ENCODE measurements at places on chromosomes 7 and 10. TPM values are rescaled to one million over a fixed set of nuclear protein-coding genes. Genes with fewer than 3 reads are reported as not detected.

Gene SPAM1
- total RNA-seq = not detected

Gene PSPH
- 6.8 TPM for total RNA-seq

Gene CDHR1
- total RNA-seq = not detected

Gene PITX3
- total RNA-seq = 0.36 TPM

Gene OR13A1
- not detected for total RNA-seq

Gene SFTPD
- total RNA-seq = not detected

Gene C10orf62
- total RNA-seq = not detected

GRCh38 chr7:28069807-28070206 is 110.8 kb downstream of the JAZF1 start:
- DNase-seq = no peak

GRCh38 chr10:76544789-76545188 is 1092.8 kb downstream of the KCNMA1 start:
- no peak for DNase-seq

DNA sequence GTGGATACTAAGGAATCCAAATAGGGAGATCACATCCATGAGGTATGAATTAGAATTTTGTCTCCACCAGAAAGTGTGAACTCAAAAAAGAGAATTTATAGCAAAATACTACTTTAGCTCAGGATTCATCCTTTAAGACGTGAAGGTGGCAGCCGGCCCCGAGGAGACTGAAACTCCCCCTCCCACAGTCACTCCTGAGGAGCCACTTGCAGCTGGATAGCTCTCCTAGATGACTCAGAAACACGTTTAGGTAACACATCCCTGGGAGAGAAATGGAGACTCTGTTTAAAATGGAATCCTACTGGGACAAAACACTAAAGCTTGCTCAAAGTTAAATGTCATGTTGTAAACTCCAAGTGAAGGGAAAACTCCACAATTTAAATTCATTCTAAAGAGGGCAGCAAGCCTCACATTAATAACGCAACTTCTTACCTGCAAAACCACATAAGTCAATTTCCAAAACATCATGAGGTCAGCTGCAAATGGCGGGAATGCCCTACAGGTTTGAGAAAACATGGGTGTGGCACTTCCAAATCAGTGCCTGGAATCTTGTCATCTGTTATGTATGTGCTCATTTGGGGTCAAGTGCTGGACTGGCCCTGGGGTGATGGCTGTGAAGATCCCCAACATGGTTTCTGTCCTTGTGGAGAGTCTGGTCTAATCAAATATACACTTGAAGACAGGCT is 46.2 kb downstream of the ICA1 start:
- DNase-seq = no peak

GRCh38 chr7:98826387-98826786 is 43.4 kb downstream of the TMEM130 start:
- DNase-seq = no peak

DNA sequence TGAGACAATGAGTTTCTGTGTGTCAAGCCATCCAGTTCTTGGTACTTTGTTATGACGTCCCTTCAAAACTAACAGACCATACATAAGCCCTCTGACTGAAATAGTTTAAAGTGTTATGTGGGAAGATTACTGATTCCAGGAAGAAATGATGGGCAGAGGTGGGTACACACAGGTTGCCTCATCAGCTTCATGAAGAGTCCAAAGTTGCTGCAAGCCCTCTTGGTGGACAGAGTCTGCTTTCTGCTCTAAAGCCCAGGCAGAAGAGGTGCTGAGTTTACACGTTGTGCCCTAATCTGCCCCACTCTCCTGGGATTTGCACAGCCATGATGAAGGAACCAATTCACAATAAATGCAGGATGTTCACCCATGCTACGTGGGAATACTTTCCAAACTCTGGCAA is 187.4 kb downstream of the PARD3 start:
- DNase-seq = no peak

- DNase-seq = no peak
These were observed 41.1 kb upstream of the CABCOCO1 start for GRCh38 chr10:61621605-61622051.

DNA sequence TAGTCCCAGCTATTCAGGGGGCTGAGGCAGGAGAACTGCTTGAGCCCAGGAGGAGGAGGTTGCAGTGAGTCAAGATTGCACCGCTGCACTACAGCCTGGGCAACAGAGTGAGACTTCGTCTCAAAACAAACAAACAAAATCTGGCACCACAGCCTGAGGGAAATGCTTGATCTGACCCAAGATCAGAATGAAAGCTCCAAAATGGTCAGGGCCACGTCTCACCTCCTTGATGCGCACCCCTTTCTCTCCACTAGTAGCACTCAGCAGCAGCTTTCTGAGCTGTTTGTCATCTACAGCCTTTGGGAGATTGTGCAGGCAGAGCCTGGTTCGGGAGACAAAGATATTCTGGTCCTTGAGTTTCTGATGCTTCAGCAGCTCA is 22.7 kb downstream of the RBM28 start:
- no peak for DNase-seq

DNA sequence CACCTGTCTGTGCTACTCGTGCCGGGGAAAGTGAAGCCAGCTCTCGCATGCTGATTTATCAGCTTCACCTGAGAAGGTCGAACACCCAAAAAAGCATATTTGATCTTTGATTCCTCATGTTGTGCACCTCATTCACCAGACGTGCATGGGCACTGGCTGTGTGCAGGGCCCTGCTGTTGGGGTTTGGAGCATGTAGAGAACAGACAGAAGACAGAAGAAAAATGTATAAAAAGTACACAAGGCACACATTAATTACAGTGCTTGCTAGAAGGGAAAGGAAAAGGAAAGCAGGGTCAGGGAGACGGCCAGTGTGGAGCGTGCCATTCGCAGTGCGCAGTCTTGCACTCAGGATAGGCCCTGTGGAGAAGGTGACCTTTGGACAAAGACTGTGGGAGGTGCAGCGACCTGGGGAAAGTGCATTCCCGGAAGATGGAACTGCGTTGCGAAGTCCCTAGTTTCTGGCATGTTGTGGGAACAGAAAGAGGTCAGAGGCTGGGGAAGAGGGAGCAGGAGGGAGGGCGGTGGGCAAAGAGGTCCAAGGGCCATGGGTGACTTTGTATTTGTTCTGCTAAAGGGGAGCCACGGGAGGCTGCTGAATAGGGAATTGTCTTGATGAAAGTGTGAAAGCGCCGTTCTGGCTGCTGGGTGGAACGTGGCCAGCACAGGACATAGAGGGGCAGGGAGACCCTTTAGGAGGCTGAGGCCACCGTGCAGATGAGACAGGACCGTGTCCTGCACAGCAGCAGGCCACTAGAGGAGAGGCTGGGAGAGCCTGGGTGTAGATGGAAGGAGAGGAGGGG is 232.8 kb downstream of the GLRX3 start:
- DNase-seq = no peak

DNA sequence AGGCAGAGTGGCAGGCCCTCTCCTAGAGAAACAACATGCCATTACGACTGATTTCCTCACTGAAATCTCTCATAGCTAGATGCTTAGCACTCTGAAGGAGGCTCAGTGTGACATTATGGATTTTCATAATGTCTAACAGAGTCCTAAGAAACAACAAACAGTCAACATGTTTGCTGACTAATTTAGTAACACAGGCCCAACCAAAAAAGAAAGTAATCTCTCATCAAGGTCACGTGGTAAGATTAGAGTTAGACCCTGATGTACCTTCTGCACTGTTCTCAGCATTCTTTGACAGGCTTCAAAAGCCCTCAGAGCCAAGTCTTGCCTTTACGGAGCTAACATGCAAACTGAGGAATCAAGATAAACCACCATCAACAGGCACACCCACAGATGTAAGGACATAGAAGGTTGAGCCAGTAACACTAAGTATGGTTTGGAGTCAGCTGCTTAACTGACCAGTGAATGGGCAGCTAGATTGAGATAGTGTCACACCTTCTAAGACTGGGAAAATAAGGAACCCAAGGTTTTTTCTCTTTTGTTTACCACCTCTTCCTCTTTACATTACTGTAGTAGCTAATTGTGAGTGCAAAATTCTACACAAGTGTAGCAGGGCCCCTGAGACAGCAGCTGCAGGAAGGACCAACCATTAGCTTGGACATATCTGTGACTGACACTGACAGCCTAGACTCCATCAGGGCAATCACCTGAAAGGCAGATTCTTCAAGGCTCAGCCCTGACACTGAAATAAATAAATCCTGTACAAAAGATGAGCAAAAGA is 15.3 kb upstream of the KCNIP2 start:
- DNase-seq = no peak

- DNase-seq = no peak
These were observed 951.4 kb downstream of the SORCS3 start for GRCh38 chr10:105592468-105592867.

DNA sequence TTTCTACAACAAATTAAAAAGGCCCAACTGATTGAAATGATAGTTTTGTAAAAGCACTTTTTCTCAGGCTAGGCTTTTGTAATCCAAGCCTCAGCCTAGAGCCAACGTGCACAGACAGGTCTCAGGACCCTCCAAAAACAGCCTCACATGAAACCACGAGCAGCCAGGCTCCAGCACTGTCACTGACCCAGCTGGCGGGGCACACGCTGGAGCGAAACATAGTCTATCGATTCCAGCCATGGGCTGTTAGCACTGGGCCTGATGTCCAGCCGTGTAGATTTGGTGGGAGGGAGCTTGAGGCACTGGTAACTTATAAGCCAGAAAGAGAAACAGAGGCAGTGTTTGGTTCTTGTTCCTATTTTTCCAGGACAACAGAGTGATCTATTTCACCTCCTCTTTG is 104.5 kb downstream of the EBF3 start:
- DNase-seq = no peak

DNA sequence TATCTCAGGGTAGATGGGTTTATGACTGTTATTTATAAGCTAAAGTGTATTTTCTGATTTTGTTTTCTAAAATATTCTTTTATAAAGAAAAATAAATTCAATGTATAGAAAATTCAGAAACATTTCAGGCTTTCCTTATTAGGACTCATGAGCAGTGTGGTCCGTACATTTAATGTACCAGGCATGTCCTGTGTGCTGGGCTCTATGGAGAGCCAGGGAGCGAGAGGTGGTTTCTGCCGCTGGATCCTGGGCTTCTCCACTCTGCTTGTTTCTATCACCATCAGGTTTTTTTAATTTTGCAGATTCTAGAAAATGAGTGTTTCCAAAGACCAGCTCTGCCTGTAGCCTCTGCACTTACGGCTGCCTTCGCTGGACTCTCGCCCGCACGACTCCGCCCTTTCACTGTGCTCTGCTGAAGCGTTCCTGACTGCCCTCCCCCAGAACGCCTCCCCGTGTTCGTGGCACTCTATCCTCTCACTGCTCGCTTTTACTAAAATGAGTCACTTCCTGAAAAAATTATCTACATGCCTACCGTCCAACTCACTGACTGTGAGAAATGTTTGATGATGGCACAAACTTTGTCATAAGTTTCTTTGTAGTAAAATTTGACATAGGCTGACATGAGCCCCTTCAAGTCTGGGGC is 188.5 kb downstream of the ZMYND11 start:
- DNase-seq = peak; percentile 62

DNA sequence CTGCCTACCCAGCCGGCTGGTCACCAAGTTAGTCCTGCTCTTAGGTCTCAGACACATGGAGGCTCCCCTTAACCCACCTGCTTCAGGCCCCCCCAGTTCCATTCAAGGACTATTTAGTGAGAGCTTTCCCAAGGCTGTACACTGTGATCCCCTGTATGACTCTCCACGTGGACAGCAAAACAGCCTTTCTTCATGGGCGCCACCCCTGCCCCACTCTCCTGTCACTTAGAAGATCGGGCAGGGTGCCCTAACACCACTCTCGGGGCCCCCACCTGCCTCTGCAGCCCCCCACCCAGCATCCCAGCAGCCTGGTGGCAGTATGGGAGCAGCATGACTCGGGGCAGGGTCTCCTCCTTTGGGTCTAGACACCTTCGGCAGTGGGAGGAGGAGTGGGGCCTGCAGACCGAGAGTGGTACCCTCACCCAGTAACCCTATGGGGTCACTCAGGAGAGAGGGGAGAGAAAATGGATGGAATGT is 116.6 kb downstream of the PTPN20 start:
- no peak for DNase-seq

DNA sequence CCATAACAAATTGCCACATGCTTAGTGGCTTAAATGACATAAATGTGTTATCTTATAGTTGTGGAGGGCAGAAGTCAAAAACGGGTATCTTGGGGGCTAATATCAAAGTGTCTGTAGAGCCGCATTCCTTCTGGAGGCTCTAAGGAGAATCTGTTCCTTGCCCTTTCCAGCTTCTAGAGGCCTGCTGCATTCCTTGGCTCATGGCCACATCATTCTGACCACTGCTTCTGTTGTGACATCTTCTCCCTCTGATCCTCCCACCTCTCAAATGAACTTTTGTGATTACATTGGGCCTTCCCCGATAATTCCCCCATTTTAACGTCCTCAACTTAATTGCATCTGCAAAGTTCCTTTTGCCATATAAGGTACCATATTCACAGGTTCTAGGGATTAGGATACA is 76.1 kb downstream of the CYP26A1 start:
- DNase-seq = no peak

All from omental fat pad (tissue), 4 donors.